ENCODE measurements at places on chromosomes 6 and 20.

- DNase-seq = no peak
Observed at GRCh38 chr6:128074567-128074966, 173.7 kb upstream of the THEMIS start.

DNA sequence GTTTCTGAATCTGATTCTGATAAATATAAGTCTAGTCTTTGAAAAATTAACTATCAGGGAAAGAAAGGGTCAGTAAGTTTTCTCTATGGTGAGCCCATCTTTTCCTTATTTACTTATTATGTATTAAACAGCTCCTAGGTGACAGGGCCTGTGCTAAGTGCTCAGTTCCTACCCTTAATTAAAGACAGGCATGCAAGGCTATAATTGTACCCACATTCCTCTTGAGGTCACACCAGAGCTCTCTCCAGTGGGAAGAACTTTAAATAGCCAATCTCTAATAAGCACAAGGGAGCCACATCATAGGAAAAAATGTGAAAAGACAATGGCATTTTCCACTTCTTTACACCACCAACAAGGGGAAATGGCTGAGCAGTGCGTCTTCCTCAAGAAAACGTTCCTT is 421.8 kb upstream of the SLC35B3 start:
- no peak for DNase-seq

DNA sequence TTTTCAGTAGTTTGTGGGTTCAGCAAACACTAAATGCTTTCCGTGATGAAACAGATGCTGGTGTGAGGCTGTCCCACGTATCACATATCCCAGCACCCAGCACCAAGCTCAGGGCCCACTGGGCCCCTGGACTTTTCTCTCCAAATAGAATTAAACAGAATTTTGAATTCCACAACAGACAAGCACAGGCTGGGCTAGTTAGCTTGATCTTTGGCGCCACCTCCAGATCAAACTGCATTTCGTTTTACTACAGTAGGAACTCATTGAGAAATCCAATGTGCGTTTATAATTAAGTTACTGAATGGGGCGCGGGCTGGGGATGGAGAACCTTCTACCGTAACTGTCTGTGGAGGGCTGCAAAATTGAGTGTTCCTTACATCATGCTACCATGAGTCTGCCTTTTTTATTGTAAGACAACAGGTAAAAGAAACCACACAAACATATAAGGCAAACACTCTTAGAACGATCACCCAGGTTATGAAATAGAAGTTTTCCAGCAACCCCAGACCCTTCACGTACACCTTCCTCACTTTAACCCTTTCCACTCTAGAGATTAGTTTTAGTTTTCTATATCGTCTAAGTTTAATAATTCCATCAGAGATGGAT is 107.8 kb downstream of the ZFP64 start:
- DNase-seq = peak; percentile 43

GRCh38 chr20:13492001-13492481 is 146.7 kb downstream of the TASP1 start:
- DNase-seq = peak; percentile 25

DNA sequence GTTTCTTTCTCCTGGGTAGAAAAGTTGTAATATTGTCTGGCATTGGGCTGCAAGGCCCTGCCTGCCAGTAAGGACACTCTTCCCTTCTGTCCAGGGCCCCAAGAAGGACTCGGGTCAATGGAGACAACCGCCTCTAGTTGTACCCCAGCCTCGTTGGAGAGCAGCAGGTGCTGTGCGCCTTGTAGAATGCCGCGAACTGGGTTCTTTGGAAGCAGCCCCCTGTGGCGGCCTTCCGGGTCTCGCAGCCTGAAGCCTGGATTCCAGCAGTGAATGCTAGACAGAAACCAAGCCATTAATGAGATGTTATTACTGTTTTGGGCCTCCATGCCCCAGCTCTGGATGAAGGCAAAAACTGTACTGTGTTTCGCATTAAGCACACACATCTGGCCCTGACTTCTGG is 37.0 kb downstream of the PLCG1 start:
- DNase-seq = no peak

GRCh38 chr6:22056398-22056797 is 240.4 kb downstream of the PRL start:
- DNase-seq = peak; percentile 64

DNA sequence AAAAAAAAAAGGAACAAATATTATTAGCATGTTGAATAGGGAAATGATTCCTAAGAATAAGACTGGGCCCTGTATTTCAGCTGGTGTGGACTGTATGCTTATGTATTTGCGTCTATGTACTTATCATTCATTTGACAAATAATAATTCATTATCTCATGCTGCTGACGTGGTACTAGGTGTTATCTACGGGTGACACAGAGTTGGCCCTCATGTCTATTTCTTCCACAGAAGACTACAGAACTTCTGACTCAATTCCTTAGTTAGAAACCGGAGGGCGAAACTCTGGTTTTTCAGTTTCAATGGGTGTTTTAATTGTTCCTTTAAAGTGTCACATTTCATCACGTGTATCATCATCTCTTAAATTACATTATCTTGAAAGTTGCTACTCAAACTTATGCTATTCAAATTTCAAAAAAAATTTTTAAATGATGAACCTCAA is 305.9 kb downstream of the CLIC5 start:
- no peak for DNase-seq

DNA sequence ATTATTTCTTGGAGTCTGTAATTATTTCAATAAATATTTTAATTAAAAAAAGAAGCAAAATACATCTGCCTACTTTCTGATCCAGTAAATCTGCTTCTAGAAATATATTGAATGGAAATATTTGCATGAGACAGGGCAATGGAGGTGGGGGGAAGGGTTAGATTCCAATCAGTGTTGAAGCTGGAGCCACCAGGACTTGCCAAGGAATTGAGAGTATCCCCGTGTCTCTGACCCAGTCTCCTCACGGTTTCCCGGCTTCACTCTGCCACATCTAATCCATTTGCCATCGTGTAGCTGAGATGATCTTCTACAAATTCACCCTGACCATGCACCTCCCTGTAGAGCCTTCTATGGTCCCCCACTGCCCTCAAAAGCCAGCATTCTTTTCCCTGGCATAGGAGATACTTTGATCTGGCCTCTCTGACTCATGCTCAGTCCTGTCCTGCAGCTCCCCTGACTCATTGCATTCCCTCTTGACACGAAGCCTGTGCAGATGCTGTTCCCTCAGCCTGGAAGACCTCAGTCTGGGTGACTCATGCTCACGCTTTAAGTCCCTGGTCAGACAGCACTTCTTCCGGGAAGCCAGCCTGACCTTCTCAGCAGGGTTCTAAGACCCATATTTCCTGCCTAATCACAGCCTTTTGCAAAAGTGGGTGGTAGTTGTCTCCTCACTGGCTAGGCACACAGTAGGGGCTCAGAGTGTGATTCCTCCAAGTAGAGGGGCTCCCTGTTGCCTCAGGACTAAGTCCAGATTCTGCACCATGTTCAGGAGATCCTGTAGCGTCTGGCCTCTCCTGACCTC is 23.0 kb upstream of the FKBP1A start:
- no peak for DNase-seq

- no peak for DNase-seq
Observed at GRCh38 chr6:154157706-154158105, 118.7 kb downstream of the OPRM1 start.

GRCh38 chr20:9565910-9566550 is 51.6 kb downstream of the LAMP5 start:
- DNase-seq = no peak

- DNase-seq = no peak
Observed at GRCh38 chr6:2796861-2797260, 31.7 kb downstream of the WRNIP1 start.

DNA sequence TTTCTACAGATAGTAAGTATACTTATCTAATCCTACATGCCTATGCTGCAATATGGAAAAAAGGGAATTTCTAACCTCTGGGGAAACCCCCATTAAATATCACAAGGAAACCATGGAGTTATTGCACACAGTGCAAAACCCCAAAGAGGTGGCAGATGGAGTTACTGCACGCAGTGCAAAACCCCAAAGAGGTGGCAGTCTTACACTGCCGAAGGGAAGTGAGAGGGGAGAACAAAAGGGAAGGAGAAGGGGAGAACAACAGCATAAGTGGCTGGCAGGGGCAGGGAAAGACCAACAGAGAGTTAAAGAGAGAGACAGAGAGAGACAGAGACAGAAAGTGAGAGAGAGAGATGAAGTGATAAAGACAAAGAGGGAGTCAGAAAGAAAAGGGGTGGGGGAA is 43.8 kb upstream of the EIF2S2 start:
- no peak for DNase-seq

DNA sequence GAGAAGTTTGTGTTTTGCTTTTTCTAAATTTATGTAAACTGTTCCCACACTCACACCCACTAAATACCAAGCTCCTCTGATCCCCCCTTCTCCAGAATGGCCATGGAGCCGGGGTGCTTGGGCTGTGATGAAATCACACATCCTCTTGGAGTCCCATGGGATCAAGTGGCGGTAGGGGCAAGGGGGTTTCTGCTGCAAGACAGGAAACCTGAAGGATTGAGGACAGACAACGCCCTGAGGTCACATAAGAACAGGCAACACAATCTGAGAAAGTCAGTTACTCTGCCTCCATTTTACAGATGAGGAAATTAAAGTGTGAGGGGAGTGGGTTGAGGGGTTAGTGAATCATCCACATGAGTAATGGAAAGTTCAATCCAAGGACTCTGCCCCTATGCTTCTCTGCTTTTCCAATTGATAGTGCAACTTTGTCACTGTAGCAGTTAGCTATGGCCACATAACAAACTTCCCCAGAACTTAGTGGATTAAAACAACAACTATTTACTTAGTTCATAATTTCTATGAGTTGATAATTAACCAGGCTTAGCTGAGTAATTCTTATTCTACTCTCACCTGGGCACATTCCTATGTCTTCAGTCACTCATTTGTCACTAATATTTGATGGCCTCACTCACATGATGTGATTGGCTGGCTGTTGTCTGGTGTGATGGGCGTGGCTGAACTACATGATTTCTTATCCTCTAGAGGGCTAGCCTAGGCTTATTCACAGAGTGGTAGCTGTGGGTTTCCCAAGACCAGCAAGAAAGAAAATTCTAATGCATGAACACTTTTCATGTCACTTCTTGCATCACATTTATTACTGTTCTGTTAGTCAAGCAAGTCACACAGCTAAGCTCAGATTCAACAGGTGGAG is 311.1 kb upstream of the RNF24 start:
- no peak for DNase-seq

- DNase-seq = no peak
Observed at GRCh38 chr20:831251-831650, 2.3 kb upstream of the FAM110A start.

GRCh38 chr20:52899041-52899608 is 73.0 kb upstream of the TSHZ2 start:
- DNase-seq = no peak

- no peak for DNase-seq
Observed at GRCh38 chr6:11228935-11229654, 3.4 kb downstream of the NEDD9 start.

DNA sequence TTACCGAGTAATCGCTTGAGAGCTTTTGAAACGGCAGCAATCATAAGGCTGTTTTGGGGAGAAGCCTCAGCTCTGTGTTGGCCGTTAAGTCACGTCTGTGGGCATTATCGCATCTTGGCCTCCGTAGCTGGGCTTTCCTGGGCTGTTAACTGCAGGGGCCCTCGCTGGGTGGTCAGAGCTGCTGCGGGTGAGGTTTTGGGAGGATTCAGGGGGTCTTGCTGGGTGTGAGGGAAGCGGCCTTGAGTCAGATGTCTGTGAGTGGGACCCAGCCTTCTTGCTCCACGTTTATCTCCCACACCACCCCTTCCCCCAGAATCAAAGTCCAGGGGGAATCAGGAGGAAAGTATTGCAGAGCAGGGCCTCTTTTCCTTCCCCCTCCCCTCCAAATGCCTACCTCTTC is 3.2 kb upstream of the APCDD1L start:
- no peak for DNase-seq

All from prostate gland (tissue), 2 donors.